Liver (tissue), 10 donors: ENCODE measurements at places on chromosomes 3 and 15.

GRCh38 chr15:39594446-39595337 lies 13.8 kb downstream of the THBS1 start:
- no peak for DNase-seq

DNA sequence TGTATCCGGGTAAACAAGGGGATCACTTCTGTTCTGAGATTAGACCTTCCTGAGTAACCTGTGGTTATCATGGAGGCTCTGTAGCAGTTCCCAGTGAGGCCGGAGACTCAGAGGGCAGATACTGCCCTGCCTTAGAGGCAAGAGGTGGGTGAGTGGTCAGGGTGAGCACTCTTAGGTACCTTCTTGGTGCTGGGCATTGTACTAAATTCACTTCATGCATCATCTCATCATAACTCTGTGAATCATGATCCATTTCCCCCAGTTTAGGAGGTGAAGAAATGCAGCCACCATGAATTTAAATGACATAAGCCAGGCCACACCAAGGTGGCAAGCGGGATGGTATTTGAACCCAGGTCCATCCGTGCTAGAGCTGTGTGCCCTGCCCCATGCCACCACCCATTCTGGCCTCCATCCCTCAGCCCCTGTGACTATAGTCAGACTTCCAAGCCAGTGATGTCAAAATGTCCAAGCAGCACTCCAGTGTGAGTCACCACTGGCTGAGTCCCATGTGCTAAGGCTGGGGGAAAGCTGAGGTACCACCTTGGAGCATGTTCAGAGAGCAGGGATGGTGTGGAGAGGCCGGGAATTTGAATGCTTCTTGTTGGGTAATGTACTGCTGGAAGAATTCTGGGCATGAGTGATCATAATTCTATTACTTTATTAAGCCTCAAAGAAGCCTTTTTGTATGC lies 88.8 kb downstream of the EPHB1 start:
- DNase-seq = no peak

DNA sequence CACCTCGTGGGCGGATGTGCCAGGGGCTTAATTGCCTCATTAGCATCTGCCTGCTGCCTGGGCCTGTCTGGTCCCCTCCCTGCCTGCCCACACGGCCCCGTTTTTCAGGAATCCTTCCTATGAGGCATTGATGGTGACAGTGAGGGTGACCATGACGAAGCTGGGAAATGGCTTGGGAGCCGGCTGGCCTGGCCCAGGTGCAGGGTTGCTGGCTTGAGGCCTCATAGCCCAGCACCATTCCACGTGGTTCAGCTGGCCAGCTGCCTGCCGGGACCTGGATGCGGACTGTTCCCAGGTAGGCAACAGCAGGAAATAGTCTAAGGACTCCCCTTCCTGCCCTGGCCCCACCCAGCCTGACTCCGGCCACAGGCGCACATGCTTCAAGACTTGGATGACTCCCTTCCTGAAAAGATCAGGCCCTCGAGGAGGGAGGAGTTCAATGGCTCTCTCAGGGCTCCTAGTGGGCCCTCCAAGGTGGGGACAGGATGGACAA lies 8.9 kb upstream of the DUSP7 start:
- DNase-seq = no peak

DNA sequence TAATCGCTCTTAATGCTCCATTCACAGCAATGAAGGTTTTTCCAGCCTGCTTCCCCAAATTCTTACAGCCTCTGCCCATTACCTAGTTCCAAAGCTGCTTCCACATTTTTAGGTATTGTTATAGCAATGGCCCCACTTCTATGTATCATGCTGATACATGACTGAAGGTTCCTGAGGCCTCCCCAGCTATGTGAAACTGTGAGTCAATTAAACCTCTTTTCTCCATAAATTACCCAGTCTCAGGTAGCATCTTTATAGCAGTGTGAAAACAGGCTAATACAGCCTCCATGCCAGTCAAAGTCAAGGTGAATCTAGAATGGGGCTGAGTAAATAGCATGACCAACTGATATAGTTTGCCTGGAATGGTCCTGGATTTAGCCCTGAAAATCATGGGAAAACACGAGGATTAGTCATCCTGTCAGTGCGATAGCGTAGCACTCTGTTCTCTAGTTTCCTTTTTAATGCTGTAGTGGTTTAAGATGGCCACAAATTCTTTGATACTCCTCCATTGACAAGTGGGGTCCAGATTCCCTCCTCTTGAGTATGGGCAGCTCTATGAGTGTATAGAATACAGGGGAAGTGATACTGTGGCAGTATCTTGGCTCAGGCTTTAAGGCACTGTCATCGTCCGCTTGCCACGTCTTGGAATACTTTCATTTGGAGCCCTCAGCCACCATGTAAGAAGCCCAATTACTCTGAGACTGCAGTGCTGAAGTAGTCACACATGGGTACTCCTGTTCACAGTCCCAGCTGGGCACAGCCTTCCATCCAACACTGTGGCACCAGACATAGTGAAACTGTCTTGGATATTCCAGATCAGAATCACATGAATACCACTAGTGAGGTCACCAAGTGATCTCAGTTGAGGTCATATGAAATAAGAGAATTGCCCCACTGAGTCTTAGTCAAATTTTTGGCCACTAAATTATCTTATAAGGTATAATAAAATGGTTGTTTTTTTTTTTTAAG lies 94.0 kb upstream of the PLCL2 start:
- no peak for DNase-seq

- no peak for DNase-seq
These were observed 331.6 kb downstream of the PYDC2 start for GRCh38 chr3:191792580-191792979.

DNA sequence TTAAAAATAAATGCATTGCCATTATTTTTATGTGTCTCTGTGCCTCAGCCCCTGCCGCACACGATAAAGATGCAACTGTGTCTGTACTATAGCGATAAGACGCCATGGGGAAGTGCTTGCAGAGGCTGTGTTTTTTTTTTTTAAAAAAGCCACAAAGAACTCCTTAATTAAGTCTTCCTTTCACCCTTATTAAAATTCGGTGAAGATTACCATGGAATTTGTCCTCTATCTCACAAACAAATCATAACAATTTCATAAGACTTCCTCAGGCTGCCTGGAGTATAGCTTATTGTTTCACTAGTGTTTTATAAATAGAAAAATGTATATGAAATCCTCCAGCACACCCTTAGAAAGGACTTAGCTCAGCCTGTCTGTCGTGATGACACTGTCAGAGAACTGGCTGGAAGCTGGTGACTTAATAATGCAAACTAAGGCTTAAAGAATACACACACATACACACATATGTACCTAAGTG lies 374.8 kb upstream of the SLCO3A1 start:
- no peak for DNase-seq

DNA sequence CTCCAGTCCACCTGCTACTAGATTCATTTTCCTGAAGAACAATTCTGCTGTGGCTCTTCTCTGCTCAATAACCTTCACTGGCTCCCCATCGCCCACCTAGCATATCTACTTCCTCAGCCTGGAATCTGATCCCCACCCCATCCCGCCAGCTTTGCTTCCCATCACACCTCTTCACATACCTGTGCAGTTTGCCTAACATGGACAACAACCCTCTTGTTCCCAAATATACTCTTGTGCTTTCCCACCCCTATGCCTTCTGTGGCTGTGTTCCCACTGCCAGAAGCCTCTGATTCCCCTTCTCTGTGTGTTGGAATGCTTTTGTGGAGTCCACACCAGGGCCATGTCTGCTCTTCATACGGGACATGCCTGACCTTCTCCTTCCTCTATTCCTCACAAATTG lies 29.5 kb downstream of the CMTM7 start:
- no peak for DNase-seq

GRCh38 chr3:10263646-10264363 lies 15.5 kb downstream of the TATDN2 start:
- peak; percentile 43 for DNase-seq

DNA sequence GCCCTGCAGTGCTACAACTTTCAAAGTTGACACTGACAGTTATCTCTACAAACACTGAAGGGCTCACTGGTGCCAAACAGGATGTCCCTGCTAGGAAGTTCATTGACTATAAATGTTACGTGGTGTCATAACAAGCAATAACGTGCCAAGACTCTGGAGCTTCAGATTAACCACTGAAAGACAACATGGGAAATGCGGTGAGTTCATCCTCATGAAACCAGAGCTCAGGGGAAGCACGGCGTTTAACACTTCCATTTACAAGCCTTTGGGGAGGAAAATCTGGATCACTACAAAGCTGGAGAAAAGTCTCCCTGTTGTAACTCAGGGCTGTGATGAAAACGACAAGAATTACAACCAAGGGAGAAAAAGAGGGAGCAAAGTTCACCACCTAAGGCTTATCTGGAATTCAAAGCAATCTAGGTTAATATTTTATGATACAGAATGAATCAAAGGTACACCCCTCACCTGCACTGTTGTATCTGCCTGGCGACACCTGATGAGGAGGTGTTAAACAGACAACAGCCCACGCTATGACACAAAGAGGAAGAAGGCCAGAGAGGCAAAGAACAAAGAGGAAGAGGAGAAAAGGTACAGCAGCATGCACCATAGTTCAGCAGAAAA lies 27.0 kb downstream of the SHQ1 start:
- no peak for DNase-seq

GRCh38 chr15:75136118-75136517 lies 65.6 kb upstream of the C15orf39 start:
- no peak for DNase-seq

GRCh38 chr3:150462108-150462507 lies 54.0 kb downstream of the TSC22D2 start:
- no peak for DNase-seq

- no peak for DNase-seq
These were observed 244.5 kb downstream of the FGF12 start for GRCh38 chr3:192482809-192483208.

DNA sequence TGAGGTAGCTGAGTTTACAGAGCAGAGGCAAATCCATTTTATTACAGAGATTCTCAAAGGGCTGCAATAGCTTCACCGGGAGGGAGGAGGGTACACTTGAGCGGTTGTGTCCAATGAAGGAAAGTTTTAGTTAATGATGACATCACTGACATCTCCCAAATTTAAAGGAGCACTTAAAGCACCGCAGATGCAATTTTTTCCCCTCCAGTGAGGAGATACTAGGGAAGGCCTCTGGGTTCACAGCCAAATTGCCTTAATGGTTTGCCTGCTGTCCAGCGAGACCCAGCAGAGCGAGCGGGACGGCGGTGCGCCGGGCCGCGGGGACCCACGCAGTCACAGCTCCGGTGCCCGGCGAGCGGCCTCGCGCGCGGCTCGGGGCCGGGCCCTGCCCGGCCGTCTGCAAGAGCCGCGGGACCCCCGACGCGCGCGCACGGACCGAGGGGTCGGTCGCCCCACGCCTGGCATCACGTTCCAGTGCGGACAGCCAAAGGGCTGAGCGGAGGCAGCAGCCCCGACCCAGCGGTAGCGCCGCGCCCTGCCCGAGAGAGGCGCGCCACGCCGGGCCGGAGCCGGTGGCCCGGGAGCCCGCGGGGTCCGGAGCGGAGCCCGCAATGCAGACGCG lies 160.5 kb upstream of the CHRNA7 start:
- no peak for DNase-seq

DNA sequence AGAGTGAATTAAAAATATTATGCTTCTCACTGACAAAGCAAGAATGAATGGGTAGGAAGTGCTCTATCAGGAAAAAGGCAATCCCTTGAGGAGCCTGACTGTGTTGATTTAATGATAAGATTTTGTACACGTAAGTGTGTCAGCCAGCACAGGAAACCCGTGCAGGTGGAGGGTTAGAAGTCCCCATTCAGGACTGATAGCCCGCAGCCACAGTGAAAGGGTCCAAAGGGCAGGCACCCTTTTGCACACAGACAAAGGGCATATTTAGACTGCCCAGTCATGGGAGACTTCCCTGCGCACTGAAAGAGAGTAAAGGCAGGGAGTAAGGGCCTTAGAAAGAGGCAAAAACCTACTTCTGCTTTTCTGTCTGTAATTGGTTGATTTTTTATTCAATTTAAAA lies 26.4 kb upstream of the SKIL start:
- DNase-seq = peak; percentile 62

DNA sequence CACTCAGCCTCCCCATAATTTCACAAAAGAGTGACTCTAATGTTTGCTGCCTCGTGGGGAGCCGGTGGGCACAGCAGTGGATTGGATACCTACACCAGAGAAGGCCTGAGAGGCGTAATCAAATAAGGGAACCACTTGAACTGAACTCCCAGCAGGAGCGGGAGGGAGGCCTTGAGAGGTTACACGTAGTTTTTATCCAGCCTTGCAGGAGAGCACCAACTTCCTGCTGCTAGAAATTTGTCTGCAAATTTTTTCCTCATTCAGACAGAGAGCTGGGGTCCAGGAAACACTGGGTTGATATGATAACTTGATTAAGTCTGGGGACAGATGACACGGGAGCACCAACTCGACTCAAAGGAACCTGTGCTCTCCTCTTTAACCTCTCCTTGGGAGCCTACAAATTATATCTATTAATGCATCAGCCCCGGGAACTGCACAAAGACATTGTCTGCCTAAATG lies 69.8 kb downstream of the HES1 start:
- DNase-seq = no peak

GRCh38 chr3:26752466-26752865 lies 129.9 kb downstream of the LRRC3B start:
- no peak for DNase-seq

DNA sequence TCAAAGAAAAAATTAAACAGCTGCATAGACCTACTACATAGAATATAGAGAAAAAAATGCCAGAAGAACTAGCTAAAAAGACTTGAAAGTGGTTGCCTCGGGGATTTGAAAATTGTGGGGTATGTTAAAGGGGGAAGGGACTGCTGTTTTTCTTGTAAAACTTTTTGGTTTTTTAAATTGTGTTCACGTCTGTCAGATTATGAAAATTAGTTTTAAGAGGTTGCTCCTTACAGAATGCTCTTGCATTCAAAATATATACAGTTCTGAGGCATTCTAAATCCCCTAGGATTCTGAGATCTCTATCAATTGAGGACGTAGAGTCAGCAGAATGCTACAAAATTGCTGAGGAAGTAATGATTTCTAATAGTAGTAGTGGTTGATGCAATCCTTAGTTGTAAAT lies 28.6 kb downstream of the PIAS1 start:
- no peak for DNase-seq

DNA sequence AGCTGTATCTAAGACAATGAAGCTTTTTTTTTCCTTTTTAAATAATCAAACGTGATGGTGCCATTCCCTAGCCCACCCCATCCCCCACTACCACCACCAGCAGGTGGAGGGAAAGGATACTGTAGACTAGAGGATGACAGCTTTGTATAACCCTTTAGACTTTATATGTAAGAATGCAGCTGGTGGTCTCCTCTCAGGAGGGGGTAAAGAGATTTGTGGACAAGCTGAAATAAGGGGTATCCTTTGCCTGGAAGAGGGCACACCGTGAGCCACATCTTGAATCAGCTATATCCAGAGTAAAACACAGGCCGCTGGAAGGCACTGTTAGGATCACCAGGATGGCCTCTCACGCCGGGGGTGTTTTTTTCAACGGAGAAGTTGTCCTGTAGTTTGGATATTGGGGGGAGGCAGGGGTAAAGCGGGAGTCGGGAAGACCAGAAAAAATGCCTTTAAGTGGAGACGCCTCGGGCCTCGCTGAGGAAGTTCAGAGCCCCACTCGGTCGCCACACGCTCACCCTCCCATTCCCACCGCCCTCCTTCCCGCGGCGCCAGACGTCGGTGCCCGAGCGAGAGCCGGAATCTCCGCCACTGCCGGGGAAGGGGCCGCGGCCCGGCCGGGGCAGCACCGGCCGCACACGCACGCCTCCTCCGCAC lies 986 bp downstream of the KPNA4 start:
- DNase-seq = no peak

GRCh38 chr3:181329024-181329423 lies 339.5 kb upstream of the DNAJC19 start:
- no peak for DNase-seq
